Naive B cell (primary cell): ENCODE measurements at places on chromosomes 5 and 9.

DNA sequence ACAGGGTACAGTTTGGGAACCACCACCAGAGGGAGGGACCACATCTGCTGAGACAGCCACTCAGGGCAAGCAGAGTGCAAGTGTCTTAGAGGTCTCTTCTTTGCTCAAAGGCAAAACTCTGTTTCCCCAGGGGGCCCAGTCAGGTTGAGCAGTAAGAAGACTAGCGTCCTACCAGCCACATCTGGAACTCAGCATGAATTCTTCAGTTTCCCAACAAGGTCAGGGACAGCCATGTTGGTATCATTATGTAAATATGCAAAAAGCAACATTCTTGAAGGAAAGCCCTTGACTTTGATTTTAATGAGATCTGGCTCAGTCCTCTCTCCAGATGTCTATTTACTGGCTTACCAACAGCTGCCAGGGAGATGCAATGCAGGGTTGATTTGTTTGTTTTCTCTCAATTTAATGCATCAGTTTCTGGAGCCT lies 46.7 kb downstream of the TGFBI start:
- DNase-seq = no peak

DNA sequence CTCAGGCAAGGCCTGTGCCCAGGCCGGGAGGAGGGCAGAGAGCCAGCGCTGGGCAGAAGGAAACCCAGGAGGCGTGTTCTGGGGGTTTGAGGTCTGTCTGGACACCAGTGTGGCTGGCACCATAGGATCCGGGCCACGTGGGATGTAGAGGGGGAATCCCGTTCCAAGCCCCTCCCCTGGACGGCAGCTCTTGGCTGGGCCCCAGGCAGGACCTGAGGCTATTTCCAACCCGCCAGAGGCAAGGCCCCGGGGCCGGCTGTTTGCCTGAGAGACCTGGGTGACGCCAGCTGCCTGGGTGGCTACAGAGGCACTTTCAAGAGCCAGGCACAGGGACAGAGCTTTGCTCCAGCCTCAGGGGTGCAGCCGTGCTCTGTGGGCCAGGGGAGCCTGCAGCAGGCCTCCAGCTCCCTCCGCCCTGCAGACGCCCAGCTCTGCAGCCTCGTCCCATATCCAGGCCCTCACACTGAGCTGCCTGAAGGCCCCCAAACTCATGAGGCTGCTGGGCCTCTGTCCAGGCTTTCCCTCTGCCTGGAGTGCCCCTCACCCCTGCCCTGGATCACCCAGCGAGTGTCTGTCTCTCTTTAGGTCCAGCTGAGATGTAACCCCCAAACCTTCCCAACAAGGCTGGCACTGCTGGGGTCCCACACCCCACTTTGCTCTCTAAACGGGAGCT lies 56.6 kb upstream of the EGFL7 start:
- DNase-seq = no peak

DNA sequence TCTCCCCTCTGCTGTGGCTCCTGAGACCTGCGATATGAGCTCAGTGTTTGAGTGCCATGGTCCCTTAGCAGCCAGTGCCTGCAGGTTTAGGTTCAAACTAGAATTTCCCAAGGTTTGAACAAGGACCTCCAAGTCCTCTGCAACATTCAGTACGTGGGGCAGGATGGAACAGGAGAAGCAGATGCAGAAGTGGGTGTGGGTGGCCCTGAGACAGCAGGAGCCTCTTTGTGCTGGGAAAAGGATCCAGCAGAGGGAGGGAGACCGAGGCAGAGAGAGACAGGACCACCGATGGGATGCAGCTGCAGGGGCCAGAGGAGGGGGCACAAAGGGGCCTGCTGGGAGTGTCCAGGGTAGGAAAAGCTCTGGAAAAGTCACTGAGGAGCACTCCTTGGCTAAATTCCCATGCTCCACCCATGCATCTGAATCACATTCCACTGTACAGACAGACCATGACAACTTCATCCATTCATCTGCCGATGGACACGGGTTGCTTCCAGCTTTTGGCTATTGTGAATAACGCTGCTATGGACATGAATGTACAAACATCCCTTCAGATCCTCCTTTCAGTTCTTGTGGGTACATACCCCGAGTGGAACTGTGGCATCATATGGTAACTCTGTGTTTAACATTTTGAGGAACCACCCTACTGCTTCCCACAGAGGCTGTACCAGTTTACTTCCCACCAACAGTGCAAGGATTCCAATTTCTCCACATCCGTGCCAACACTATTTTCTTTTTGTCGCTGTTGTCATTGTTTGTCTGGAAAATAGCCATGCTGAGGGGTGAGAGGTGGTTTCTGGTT lies 26.7 kb upstream of the SUSD3 start:
- DNase-seq = no peak

GRCh38 chr9:114592356-114592755 lies 4.8 kb downstream of the ATP6V1G1 start:
- peak; percentile 67 for DNase-seq

- DNase-seq = no peak
Observed at GRCh38 chr5:71778678-71779276, 59.7 kb downstream of the CARTPT start.

DNA sequence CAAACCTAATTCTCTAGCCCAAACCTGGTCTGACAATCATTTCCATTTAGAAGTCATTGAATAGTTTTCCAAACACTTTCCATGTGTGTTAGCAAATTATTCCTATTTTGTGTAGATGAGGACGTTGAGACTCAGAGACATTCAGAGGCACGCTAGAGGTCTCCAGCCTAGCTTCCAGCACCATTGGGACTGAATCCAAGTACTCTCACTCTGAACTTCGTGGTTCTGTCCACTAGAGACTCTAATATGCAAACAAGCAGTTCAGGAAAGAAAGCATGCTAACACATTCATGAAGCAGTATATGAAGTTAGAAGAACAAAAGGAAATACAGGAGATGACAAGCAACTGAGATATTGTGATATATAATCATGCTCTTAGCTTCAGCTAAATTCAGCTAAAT lies 354.8 kb downstream of the NTRK2 start:
- DNase-seq = no peak

DNA sequence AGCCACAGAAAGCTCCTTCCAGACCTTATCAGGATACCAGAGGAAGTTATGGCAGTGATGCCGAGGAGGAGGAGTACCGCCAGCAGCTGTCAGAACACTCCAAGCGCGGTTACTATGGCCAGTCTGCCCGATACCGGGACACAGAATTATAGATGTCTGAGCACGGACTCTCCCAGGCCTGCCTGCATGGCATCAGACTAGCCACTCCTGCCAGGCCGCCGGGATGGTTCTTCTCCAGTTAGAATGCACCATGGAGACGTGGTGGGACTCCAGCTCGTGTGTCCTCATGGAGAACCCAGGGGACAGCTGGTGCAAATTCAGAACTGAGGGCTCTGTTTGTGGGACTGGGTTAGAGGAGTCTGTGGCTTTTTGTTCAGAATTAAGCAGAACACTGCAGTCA lies 70.8 kb upstream of the ENTREP1 start:
- no peak for DNase-seq

DNA sequence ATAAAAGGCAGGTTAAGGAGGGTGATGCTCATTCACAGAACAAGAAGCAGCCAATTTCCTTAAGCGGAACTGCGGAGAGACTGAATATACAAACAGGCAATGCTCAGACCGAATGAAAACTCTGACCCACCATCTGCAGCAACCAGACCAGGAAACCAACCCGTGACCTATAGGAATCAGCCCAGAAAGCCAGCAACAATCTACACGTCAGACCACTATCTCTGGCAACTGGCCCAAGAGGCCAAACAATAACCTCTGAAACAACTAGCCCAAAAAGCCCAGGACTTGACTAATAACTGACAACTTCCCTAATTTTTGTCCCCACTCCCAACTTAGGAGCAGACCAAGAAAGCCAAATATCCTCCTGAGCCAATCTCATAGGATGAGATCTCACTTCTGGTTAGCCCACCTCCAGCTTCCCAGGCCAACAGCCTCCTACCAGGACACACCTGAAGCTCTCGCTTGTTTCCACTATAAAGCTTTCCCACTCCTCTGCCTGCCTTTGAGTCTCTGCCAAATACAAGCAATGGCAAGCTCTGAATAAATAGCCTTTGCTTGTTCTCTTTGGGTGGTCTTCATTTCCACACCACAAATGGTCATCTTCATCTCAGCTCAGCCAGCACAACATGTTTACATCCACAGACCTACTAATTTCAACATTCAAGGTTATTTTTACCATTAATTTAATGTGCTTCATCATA lies 168.5 kb downstream of the HSD17B3 start:
- DNase-seq = no peak

DNA sequence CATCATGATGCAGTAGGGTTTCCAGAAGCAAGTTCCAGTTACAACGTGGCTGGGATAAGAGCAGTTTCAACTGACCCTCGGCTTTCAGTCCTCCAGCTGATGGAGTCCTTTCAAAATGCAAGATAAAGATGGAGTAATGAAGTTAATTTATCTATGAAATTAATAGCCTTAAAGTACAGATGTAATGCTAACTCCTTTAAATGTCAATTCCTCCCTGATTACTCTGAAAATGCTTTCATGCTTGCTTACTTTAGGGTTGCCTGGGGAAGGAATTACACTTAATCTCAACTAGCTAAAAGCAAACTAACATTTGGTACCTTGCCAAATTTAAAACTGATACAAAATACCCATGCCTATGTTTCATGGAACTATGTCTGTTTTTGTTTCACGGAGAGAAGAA lies 178.4 kb downstream of the KIAA0825 start:
- DNase-seq = no peak
